ENCODE measurements at places on chromosomes 16 and 17.

DNA sequence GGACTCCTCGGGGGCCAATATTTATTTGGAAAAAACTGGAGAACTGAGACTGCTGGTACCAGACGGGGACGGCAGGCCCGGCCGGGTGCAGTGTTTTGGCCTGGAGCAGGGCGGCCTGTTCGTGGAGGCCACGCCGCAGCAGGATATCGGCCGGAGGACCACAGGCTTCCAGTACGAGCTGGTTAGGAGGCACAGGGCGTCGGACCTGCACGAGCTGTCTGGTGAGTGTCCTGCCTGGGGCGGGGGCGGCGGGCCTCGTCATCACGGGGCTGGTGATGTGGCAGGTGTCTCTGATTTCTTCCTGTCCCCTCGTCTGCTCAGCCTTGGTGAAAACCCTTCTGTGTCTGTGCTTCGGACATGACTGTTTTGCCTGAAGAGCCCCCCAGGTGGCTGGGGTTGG, 5.7 kb downstream of the METRNL start:
- DNase-seq = no peak

- no peak for DNase-seq
Observed at GRCh38 chr17:71331754-71332325, 789.0 kb upstream of the SOX9 start.

DNA sequence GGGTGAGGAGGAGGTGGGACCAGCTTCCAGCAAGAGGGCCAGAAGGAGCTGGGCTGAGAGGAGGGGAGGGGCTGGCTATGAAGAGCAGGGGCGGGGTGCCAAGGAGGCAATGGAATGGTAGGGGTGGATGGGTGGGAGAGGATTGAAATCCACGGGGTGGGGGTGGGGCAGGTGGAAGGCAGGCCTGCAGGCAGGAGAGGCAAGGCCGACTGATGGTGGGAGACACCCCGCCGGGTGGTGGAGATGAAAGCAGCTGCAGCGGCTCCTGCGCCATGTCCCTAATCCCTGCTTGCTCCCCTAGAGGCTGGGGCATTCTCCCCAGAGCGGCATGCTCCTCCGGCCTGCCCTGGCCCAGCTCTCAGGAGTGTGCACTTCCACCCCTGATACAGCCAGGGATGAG, 27.8 kb upstream of the TAC4 start:
- no peak for DNase-seq

- DNase-seq = no peak
Observed at GRCh38 chr17:50928646-50929045, 62.5 kb upstream of the TOB1 start.

DNA sequence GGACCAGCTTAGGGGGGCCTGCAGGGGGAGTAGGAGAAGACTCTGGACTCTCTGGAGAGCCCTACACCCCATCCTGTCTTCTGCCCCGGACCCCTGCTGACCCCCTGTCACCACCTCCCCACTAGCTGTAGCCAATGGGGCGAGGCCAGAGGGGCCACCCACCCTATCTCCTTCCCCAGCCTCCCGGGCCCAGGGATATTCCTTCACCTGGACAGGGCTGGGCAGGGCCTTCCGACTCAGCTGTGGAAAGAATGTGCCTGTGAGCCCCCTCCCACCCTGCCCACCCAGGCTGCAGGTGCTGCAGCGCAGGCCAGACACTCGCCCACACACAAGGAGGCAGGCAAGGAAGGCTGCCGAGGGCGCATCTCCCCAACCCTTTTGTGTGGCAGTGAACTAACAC, 23.0 kb downstream of the TSPOAP1 start:
- DNase-seq = no peak

DNA sequence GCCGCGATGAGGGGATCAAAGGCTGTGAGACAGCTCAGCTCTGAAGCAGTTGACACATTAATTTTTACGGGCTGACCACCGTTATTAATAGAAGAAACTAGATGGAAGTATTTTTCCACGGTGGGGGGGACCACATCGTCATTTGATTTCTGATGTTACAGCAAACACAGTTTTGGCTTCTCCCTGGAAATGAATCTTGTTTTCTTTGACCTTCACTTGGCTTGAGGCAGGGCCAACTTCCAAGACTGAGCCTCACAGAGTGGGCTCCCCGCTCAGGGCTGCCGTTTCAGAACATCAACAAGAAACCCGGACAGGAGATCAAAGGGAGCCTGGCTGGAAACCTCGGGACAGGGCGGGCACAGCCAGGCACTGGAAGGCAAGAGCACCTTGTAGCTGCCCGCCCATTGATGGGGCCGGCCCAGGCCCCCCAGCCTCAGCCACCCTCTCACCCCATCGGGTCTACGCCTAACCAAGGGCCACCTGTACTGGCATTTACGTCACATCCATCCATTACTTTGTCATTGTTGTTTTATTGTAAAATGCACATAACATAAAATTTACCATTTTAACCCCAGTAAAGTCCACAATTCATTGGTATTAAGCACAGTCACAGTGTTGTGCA, 124.6 kb downstream of the C16orf95 start:
- no peak for DNase-seq

DNA sequence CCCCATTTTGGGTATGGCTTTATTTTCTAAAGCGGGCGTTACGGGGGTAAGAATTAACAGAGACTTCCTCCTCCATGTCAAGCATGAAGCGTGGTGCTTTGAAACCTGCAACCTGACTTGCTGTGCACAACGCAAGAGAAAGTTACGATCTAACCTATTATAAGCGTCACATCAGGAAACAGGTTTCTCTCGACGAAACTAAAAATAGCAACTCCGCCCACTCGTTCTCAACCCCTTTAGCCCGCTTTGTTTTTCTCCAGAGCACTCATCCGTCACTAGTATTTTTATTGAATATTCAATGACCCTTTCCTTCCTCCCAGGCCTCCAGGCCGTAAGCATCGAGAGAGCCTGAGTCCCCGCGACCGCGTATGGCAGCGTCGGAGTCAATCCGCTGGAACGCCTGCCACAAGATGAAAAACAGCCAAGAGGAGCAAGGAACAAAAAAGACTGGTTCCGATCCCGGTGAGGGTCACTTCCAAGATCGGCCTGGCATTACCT, 555 bp downstream of the NUP88 start:
- peak; percentile 46 for DNase-seq
